ENCODE measurements at places on chromosomes 2 and 18.

DNA sequence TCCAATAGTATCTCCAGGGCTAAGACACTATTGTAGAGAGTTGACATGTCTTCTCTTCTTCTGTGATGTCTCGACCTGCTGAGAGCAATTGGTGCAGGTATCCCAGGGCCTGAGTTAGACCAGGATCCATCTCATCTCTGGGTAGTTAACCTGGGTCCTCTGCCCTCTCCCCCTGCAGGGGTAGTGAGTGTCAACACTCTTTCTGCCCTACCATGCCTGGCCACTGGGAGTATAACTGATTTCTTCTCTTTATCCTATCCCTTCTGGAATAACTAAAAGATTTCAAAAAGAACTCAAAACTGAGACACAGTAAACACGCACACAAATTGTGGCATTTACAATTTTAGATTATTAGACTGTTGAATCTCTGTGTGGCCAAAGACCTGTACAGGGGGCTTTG lies 20.8 kb upstream of the SIX3 start:
- no peak overlapping the region for H3K27ac ChIP-seq
- H3K36me3 ChIP-seq: no peaks in the 10 kb centered on the region
- no peak overlapping the region for H3K4me3 ChIP-seq
- H3K4me1 ChIP-seq: no peaks in the 10 kb centered on the region
- no peak for DNase-seq

DNA sequence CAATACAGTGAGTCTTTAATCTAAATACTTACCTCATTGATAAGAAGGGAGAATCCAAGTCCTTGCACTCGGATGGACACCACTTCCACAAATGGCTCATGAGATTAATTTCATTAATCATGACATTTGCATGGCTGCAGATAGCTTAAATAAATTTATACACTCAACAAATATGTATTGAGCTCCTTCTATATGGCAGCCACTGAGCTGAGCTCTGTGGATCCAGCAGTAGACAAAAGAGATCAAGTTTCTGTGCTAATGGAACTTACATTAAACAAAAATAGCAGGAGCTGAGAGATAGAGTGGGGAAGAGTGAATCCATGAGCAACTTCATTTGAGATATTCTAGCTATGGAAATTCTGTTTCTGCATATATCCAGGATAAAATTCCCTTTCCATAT lies 44.4 kb downstream of the RAB27B start:
- H3K4me1 ChIP-seq: no peaks in the 10 kb centered on the region
- no peak overlapping the region for H3K27ac ChIP-seq
- no peak overlapping the region for H3K4me3 ChIP-seq
- no peaks in the 10 kb centered on the region for H3K36me3 ChIP-seq
- no peaks in the 10 kb centered on the region for H3K27me3 ChIP-seq

GRCh38 chr2:218501665-218502064 lies 66.5 kb downstream of the USP37 start:
- peaks cover 8% of the 10 kb centered on the region for H3K36me3 ChIP-seq
- no peaks in the 10 kb centered on the region for H3K27me3 ChIP-seq
- DNase-seq: no peak

DNA sequence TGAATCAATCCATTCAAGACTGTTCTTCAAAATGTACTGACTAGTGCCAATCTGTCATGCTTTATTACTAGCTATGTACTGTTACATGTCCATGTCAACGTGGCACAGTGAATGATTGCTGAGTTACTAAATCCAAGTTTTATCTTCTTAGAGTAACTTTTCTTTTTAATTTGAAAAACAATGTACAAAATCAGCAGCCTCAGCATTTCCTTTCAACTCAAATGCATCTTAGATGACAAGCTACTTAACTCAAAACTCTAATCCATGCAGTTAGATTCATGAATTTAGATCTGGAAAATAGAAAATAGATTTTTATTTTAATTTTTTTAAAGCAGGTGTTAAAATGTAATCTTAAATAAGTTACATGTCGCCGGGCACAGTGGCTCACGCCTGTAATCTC lies 174.2 kb downstream of the CAPN13 start:
- H3K27ac ChIP-seq: no peak overlapping the region
- no peak overlapping the region for H3K4me3 ChIP-seq
- H3K4me1 ChIP-seq: peaks cover 5% of the 10 kb centered on the region
- no peaks in the 10 kb centered on the region for H3K27me3 ChIP-seq

DNA sequence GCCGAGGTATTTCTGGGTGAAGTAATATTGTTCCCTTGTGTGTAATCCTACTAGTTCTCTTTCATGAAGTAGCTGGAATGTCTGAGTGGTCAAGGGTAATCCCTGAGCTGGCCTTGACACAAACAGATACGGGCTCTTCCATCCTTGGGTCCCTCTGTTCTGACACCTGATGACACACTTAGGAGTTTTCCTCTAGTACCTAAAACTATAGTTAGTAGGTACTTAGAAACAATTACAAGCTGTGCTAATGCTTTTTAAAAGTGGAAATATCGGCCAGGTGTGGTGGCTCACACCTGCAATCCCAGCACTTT lies 59.2 kb upstream of the IL1R1 start:
- DNase-seq: no peak
- no peaks in the 10 kb centered on the region for H3K4me1 ChIP-seq
- no peak overlapping the region for H3K4me3 ChIP-seq
- H3K27me3 ChIP-seq: no peaks in the 10 kb centered on the region
- no peaks in the 10 kb centered on the region for H3K36me3 ChIP-seq
